NCI-H187 (cell line): ENCODE measurements at places on chromosomes 4 and X.

DNA sequence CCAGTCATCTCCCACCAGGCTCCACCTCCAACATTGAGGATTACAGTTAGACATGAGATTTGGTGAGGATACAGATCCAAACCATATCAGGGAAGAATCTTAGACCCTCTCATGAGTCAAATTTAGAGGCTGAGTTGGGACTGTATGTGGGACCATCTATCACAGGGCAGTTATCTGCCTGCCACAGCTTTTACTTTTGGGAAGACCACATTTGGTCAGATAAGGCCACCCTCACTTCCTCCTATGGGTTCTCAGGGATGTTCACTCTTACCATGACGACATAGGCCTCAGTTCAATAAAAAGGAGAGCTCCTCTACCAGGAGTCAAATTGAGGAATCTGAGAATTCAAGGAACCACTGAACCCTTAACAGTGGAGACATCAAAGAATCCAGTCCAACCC is 2.1 kb downstream of the MAGEB2 start:
- DNase-seq = no peak

DNA sequence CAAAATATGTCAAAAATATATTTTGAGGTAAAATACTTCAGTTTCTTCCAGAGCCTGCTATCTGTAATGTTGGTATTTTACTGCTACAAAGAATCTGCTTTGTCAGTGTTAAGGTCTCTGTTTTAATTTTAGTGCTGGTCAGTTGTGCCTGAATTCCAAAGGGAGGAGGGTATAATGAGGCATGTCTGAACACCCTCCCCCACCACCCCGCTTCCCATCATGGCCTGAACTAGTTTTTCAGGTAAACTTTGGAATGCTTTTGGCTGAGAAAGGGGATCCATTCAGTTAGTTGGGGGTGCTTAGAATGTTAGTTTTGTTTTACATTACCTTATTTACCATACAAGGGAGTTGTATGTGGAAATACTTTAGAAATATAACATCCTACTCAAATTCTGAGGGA is 158.5 kb downstream of the MID1IP1 start:
- DNase-seq = no peak

- DNase-seq = no peak
Measured at GRCh38 chr4:122047456-122048425, 95.9 kb upstream of the TRPC3 start.

DNA sequence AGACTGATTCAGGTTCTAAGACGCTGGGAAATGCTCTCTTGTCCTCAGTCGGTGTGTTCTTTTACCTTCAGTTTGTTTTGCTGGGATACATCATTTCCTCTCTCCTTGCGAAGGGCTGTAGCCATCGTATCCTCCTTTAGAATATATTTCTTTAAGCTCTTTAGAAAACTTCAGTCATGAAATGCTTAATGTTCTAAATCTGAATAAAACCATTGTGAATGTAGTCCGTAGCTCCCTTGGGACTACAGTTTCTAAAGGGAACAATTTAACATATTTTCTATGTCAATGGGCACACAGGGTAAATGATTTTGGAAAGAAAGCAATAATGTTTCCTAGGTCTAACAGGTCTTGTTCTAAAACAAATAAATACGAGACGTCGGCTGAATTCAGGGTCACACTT is 40.6 kb downstream of the STOX2 start:
- no peak for DNase-seq

- no peak for DNase-seq
Measured at GRCh38 chr4:113607998-113608397, 153.5 kb downstream of the CAMK2D start.
